ENCODE measurements at places on chromosomes 4 and X. TPM values are rescaled to one million over a fixed set of nuclear protein-coding genes. Genes with fewer than 3 reads are reported as not detected.

Gene DCLK2
- 14.1 TPM for total RNA-seq

Gene HTN1
- not detected for total RNA-seq

Gene CFAP299
- 1.7 TPM for total RNA-seq

Gene CAPN6
- under 0.01 TPM for total RNA-seq

Gene FHIP1A
- total RNA-seq, result 1.4 TPM

Gene GPM6B
- 8.1 TPM for total RNA-seq

Gene C4orf51
- total RNA-seq, result not detected

Gene MAP3K15
- total RNA-seq, result 0.12 TPM

Gene FHDC1
- 0.25 TPM for total RNA-seq

Gene TMEM144
- total RNA-seq, result 5.5 TPM

Gene GPR173
- total RNA-seq, result 3.1 TPM

Gene SCD5
- total RNA-seq, result 3.7 TPM

Gene HPGDS
- not detected for total RNA-seq

Gene MGARP
- 3.1 TPM for total RNA-seq

Gene SUPT20HL1
- 0.11 TPM for total RNA-seq

Gene HS6ST2
- 0.25 TPM for total RNA-seq

Gene CENPVL2
- not detected for total RNA-seq

Gene CT47B1
- total RNA-seq, result not detected

Gene TRIM2
- 68.0 TPM for total RNA-seq

Gene ATOH1
- total RNA-seq, result not detected

Gene RADX
- 5.4 TPM for total RNA-seq
